ENCODE measurements at places on chromosomes 3 and 15.
A peak's percentile ranks its signal among the peaks of the same experiment; 100 is the strongest.

DNA sequence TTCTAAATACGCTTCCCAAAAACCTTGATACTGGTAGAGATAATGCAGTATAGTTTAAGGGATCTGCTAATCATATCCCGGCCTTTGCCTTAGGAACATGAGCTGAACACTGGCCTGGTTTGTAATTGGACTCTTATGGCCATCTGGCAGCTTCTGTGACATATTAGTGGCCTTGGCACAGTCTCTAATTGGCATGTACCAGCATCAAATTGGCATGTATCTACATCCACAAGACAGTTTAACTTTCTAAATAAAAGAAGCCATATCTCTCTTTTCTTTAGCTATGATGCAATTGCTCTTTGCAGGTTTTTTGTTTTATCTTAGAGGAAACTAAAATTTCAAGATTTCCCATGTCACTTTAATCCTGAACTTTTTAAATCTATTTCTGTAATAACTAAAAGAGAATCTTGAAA, 44.6 kb upstream of the FILIP1L start:
- peak overlapping the region; percentile 62 for H3K27ac ChIP-seq
- no peaks in the 10 kb centered on the region for H3K27me3 ChIP-seq
- H3K4me3 ChIP-seq: peak overlapping the region; percentile 2
- H3K36me3 ChIP-seq: no peaks in the 10 kb centered on the region

GRCh38 chr15:64893481-64894394, 18.0 kb upstream of the ANKDD1A start:
- DNase-seq: peak; percentile 77
- no peaks in the 10 kb centered on the region for H3K36me3 ChIP-seq
- H3K27ac ChIP-seq: peak overlapping the region; percentile 75
- H3K27me3 ChIP-seq: no peaks in the 10 kb centered on the region
- peak overlapping the region; percentile 50 for H3K4me3 ChIP-seq
- H3K4me1 ChIP-seq: peaks cover 42% of the 10 kb centered on the region

- no peak for DNase-seq
- H3K4me1 ChIP-seq: peaks cover 3% of the 10 kb centered on the region
- H3K27me3 ChIP-seq: peaks cover 6% of the 10 kb centered on the region
- no peak overlapping the region for H3K27ac ChIP-seq
- no peak overlapping the region for H3K4me3 ChIP-seq
Observed at GRCh38 chr3:195812366-195812765, 637 bp upstream of the MUC4 start.

- H3K27ac ChIP-seq: no peak overlapping the region
- H3K4me1 ChIP-seq: no peaks in the 10 kb centered on the region
- no peak for DNase-seq
- no peaks in the 10 kb centered on the region for H3K27me3 ChIP-seq
- H3K36me3 ChIP-seq: no peaks in the 10 kb centered on the region
Observed at GRCh38 chr15:33654860-33655259, 313.4 kb upstream of the CHRM5 start.

DNA sequence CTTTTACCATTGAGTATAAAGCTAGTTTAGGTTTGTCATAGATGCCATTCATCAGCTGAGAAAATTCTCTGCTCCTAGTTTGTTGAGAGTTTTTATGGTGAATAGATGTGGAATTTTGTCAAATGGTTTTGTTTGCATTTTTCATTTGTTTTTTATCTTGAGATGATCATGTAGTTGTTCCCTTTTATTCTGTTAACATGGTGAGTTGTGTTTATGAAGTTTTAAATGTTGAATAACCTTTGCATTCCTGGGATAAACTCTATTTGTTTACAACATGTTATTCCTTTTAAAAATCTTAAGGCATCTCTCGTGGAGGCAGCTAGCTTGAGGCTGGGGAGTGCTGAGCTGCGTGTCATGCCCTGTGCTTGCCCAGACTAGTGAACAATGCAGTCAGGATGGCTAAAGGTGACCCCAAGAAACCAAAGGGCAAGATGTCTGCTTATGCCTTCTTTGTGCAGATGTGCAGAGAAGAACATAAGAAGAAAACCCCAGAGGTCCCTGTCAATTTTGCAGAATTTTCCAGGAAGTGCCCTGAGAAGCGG, 48.5 kb downstream of the ANAPC13 start:
- H3K4me3 ChIP-seq: no peak overlapping the region
- H3K36me3 ChIP-seq: no peaks in the 10 kb centered on the region
- no peaks in the 10 kb centered on the region for H3K27me3 ChIP-seq
- H3K4me1 ChIP-seq: no peaks in the 10 kb centered on the region

- no peaks in the 10 kb centered on the region for H3K36me3 ChIP-seq
- no peak overlapping the region for H3K4me3 ChIP-seq
- no peak for DNase-seq
- no peaks in the 10 kb centered on the region for H3K4me1 ChIP-seq
- H3K27me3 ChIP-seq: no peaks in the 10 kb centered on the region
Observed at GRCh38 chr3:114803042-114803695, 343.9 kb downstream of the ZBTB20 start.

GRCh38 chr15:77515613-77516012, 94.9 kb downstream of the HMG20A start:
- peaks cover 3% of the 10 kb centered on the region for H3K4me1 ChIP-seq
- H3K36me3 ChIP-seq: no peaks in the 10 kb centered on the region
- H3K27ac ChIP-seq: no peak overlapping the region
- H3K27me3 ChIP-seq: no peaks in the 10 kb centered on the region
- H3K4me3 ChIP-seq: no peak overlapping the region
- DNase-seq: no peak

DNA sequence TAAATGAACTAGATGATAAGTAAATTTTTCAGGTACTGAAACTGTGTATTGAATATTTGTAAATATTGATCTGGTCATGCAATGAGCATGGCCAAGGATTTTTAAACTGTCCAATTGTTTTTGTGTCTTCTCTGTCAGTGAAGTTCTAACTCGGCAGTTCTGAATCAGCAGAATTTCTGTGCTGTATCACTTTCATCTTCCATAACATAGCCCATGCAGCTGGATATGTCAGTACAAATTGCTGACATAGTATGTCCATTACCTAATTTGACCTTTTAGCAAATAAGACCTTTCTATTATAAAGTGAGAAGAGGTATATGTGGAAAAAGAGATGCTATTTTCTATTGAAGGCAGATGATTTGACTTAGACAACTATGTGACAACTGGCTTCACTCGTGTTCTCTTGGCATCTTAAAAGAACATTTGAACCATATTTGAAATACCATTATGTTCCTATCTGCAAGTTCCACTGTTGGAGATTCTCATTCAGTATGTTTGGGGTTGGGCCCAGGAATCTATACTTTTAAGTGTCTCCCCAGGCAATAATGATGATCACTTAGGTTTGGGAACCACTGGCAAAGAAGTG, 90.4 kb downstream of the CMSS1 start:
- H3K36me3 ChIP-seq: no peaks in the 10 kb centered on the region
- no peak for DNase-seq
- peak overlapping the region; percentile 39 for H3K27ac ChIP-seq
- H3K4me1 ChIP-seq: peaks cover 48% of the 10 kb centered on the region
- no peak overlapping the region for H3K4me3 ChIP-seq
- no peaks in the 10 kb centered on the region for H3K27me3 ChIP-seq

DNA sequence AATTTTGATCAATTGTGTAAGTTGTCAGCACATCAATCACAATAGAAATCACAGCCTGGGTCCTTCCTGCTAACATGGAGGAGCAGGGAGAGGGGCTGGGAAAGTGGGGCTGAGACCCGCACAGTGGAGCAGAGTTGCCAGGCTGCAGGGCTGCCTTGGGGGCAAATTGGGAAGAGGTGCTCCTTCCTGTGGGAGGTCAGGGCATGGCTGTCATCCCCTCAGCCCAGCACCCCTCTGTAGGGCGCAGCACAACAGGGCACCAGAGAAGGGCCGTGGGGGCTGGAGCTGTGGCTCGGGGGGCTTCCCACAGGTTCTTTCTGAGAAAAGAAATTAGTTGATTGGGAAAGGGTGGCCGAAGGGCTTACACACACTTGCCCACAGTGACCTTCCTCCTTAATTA, 126.3 kb downstream of the NSMCE3 start:
- no peak overlapping the region for H3K4me3 ChIP-seq
- H3K4me1 ChIP-seq: no peaks in the 10 kb centered on the region

DNA sequence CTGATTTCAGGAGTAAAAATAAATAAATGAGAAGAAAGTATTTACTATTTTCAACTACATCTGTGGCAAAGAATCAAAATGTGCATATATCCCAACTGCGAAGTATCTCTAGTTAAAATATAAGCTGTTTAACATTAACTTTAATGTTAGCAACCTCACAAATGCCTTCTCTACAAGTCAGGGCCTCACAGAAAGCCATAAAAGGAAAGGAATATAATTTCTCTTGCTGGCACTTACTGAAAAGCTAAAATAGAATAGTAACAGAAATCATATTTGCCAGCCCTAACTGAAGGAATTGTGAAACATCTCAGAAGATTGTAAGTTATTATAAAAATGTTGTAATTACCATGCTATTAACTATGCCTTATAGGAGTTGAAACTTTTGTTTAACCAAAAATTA, 65.1 kb upstream of the MBNL1 start:
- no peak for DNase-seq
- H3K4me3 ChIP-seq: peak overlapping the region; percentile 18
- peaks cover 52% of the 10 kb centered on the region for H3K4me1 ChIP-seq
- H3K27me3 ChIP-seq: no peaks in the 10 kb centered on the region

- peaks cover 5% of the 10 kb centered on the region for H3K4me1 ChIP-seq
- DNase-seq: no peak
- H3K27me3 ChIP-seq: no peaks in the 10 kb centered on the region
Observed at GRCh38 chr15:76056931-76057330, 2.9 kb upstream of the TMEM266 start.

DNA sequence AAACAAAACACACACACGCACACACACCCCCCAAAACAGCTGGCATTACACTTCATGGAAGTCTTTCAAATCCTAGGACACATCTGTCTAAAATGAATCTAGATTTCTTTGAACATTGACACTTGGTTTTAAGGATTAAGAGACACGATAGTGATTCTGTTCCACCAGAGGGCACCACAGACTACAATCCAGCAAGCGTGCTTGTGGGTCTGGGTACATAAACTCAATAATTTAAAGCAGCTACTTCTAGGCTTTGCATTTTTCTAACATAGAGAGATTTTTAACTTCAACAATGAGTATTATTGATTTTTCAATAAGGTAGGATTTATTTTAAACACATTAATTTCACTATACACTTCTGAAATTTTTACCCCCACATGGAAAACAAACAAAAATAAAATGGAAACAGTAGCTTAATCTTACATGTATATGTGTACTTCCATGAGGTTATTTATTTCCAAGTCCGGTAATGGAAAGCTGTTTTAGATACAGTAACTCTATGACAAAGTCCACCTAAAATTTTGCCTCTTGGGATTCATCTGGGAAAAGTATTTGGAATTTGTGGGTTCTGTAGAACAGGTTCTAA, 564.0 kb upstream of the TGFBR2 start:
- H3K36me3 ChIP-seq: no peaks in the 10 kb centered on the region
- no peak overlapping the region for H3K27ac ChIP-seq
- peak; percentile 23 for DNase-seq
- no peak overlapping the region for H3K4me3 ChIP-seq
- H3K4me1 ChIP-seq: no peaks in the 10 kb centered on the region

DNA sequence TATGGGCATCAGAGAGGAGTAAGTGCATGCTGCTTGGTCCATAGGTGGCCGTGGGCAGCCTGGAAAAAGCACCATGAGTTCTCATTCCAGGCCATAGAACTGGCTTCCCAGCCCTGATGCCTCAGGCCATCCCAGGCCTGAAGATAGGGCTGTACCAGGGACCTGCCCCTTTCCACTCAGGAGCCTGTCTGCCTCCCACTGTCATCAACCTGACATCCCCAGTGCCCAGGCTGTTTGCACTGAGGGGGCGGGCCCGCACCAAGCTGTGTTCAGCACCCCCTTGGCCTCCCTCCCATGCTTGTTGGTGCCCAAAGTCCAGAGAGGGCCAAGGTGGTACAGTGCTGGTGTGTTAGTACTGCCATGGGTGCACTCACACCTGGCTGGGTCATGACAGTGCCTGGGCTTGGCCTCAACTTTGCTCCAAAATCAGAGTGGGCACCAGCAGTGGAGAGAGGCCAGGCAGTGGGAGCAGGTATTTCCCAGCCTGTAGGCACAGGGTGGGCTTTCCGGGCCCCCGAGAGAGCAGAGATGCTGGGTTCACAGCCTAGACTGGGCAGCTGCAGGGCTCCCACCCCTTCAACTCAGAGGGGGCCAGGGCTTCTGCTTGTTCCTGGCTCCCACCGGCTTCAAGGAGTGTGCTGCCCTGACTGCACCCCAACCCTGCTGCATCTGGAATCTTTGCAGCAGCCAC, 556.1 kb downstream of the SI start:
- H3K4me3 ChIP-seq: no peak overlapping the region
- no peaks in the 10 kb centered on the region for H3K36me3 ChIP-seq
- H3K27me3 ChIP-seq: no peaks in the 10 kb centered on the region
- H3K4me1 ChIP-seq: no peaks in the 10 kb centered on the region
- DNase-seq: no peak

- H3K4me3 ChIP-seq: no peak overlapping the region
- H3K36me3 ChIP-seq: no peaks in the 10 kb centered on the region
- DNase-seq: no peak
- H3K4me1 ChIP-seq: no peaks in the 10 kb centered on the region
Observed at GRCh38 chr3:134255404-134255803, 4.7 kb upstream of the RYK start.

GRCh38 chr3:119018690-119019463, 15.8 kb downstream of the IGSF11 start:
- H3K27me3 ChIP-seq: no peaks in the 10 kb centered on the region
- peak; percentile 30 for DNase-seq
- H3K4me1 ChIP-seq: peaks cover 5% of the 10 kb centered on the region
- no peak overlapping the region for H3K4me3 ChIP-seq

All from gastrocnemius medialis (tissue), 4 donors.